Hindlimb muscle (tissue), 1 donor: ENCODE measurements at places on chromosomes 4 and X.

DNA sequence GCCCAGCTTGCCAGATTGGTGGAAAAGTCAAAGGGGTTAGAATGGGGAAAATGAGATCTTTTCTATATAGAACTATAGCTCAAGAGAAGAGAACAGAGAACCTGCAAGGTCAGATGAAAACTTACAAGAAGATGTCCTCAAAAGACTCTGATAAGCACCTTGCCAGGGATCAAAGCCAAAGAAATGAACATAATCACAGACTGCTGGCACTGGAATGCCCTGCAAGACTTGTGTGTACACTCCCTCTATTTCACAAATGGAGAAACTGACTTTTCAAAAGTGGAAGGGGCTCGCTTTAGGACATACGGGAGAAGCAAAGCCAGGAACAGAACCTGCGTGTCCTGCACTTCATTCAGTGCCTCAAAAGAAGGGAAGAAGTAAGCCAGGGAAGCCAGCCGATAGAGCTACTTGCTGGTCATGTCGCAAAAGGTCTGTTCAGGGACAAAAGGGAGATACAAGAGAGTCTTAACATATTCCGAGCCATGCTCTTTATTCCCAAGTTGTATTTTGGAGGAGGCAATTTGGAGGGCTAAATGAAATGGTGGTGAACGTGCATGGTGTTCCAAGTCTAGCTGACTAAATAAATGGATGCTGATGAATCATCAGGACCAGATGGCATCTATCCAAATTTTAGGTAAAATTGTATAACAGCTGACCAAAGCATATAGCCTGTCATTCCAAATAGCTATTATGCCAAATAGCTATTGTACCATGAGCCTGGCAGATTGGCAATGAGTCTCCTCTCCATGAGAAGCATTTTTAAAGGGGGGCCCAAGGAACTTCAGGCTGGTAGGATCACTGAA lies 175.6 kb upstream of the GPC4 start:
- no peak for DNase-seq

DNA sequence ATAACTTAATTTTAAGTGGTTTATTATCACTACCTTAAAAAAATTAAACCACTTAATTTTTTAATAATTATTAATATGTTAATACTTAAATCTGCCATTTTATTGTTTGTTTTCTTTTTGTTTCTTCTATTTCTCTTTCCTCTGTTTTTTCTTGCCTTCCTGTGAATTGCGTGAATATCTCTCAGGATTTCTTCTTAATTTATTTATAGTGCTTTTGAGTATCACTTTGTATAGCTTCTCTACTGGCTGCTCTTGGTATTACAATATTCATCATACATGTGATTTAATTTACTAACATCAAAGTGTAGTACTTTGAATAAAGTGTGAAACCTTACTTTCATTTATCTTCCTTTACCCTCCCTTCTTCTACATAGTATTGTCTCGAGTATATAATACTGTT lies 349.5 kb upstream of the CPXCR1 start:
- no peak for DNase-seq

- DNase-seq: no peak
Observed at GRCh38 chr4:88143504-88143903, 14.9 kb downstream of the ABCG2 start.

DNA sequence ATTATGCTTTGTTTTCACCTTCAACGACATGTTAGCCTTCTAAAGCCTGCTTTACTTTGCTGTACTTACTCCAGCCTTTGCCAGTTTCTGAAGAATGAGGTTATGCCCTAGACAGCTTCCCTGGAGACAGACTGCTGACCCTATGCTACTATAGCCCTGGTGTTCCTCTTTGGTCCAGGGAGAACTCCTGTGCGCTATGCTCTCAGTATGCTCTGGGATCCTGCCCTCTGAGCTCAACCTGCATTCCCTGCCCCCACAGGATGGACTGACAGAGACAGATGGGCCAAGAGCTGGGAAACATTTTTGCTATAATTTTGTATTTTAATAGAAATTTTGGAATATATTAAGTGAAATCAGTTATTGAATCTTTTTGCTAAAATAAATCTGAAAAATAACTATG lies 425.9 kb downstream of the TMA16 start:
- DNase-seq: no peak

GRCh38 chr4:163191999-163192398 lies 25.3 kb upstream of the NAF1 start:
- no peak for DNase-seq

GRCh38 chrX:74422576-74423288 lies 1.4 kb downstream of the SLC16A2 start:
- DNase-seq: peak; percentile 37

DNA sequence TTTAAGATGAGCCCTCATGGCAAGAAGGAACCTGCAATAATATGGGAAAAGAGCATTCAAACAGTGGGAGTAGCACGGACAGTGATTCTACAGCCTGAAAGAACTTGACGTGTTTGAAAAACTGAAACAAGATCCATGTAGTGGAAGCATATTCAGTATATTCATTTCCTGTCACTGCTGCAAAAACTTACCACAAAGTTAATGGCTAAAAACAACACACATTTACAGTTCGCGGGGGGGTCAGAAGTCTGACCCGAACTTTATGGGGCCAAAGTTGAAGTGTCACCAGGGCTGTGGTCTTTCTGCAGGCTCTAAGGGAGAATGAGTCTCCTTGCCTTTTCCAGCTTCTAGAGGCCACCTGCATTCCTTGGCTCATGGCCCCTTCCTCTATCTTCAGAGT lies 52.6 kb upstream of the ARX start:
- no peak for DNase-seq

- no peak for DNase-seq
Observed at GRCh38 chr4:96894621-96895020, 1054.7 kb downstream of the PDHA2 start.

DNA sequence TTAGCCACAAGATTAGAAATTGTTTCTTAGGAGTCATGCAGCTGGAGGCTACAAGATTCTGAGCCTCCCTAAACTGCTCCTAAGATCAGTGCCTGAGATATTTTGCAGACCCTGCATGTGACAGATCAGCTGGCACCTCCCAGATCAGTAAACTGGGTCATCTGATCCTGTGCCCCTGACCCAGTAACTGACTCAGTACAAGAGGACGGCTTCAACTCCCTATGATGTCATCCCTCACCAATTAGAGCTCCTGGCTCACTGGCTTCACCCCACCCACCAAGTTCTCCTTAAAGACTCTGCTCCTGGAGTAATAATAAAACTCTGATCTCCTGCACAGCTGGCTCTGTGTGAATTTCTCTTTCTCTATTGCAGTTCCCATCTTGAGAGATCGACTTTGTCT lies 45.4 kb upstream of the PNPLA4 start:
- no peak for DNase-seq

GRCh38 chr4:139367421-139368090 lies 65.3 kb upstream of the NDUFC1 start:
- DNase-seq: no peak

DNA sequence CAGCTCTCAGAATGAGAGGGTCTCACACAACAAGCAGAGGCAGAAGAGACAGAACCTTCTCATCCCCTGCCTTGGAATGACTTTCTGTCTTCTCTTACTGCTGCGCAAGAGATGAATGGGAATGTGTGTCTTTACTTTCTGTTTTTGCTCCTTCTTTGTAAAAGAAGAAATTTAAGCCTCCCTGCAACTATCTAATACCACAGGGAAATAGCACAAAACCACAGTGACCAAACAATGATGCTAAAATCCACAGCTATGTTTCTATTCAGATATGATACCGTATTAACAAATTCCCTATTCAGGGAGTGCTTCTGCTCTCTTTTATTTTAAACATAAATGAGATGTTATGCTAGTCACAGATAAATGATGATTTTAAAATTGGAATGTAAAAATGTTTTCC lies 173.8 kb upstream of the RAI2 start:
- DNase-seq: no peak

- DNase-seq: no peak
Observed at GRCh38 chr4:14293582-14293981, 666.1 kb upstream of the BOD1L1 start.

- DNase-seq: peak; percentile 31
Observed at GRCh38 chr4:185504098-185505047, 30.9 kb downstream of the PDLIM3 start.

GRCh38 chr4:145289403-145290076 lies 109.2 kb upstream of the OTUD4 start:
- DNase-seq: no peak

DNA sequence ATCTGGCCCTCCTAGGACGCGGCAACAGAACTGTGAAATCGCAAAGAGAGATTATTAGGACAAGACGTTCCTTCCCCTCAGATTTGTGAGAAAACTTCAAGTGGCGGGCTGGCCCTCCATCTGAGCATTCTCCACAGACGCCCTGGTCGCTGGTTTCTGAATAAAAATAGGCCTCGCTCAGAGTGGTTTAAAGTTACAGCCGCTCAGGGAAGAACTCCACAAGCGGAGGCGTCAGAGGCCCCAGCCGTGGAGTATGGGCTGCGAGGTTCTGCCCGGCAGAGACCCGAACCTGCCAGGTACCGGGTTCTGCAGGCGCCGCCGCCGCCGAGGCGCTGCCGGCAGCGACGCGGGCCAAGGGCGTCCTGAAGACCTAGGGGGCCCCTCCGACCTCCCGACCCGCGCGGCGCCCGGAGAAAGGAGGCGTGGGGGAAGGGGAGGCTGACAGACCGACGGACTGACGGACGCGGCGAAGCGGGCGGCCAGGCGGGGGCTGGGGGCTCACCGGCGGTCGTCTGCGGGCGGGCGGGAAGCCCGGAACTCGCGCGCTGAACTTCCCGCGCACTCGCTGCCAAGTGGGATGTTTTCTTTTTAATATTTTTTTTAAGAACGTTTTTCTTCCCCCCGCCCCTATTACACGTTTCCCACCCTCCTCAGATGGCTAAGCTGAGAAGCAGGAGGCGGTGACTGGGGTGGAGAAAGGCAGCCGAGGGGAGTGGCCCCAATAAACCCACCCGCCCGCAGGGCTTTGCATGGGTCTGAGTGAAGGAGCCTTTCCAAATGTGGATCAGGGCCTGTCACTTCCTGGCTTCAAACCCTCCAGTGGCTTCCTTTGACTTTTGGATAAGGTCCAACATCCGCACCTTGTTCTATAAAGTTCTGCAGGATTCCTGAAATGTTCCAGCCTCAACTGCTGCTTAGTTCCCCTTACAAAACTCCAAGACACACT lies at the start of gene PABPC4L:
Gene PABPC4L (minus strand): TSS at position 574 of the 946 bp plus-strand sequence. CDS start 770 bp downstream, outside the sequence.
- DNase-seq: peak; percentile 85

DNA sequence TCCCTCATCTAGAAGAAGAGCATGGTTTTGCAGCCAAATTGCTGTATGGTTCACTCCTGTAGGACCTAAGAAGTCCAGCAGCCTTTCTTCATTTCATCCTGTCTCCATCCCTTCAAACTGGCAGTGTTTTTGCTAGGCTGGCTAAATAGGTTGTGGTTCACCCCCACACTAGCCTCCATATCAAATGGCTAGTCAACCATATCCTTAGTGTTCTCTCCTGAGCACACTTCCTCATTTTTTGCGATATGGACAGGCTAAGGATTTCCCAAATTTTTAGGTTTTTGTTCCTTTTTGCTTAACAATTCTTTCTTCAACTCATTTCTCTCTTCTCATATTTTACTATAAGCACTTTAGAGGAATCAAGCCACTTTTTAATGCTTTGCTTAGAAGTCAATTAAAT lies 98.8 kb upstream of the NOCT start:
- DNase-seq: no peak

DNA sequence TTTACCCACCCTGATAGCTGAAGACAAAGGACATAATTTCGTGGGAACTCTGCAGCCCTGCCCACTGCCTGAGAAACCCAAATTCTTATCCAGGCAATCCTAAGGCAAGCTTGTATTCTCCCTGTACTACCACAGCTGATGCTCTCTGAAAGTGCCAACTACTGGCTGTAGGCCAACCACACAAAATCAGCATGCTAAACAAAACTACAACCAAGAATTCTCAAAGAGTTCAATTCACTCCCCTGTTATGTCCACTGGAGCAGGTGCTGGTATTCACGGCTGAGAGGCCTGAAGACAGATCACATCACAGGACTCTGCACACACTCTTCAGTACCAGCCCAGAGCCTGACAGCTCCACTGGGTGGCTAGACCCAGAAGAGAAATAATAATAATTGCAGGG lies 375.9 kb upstream of the NDST4 start:
- DNase-seq: no peak

DNA sequence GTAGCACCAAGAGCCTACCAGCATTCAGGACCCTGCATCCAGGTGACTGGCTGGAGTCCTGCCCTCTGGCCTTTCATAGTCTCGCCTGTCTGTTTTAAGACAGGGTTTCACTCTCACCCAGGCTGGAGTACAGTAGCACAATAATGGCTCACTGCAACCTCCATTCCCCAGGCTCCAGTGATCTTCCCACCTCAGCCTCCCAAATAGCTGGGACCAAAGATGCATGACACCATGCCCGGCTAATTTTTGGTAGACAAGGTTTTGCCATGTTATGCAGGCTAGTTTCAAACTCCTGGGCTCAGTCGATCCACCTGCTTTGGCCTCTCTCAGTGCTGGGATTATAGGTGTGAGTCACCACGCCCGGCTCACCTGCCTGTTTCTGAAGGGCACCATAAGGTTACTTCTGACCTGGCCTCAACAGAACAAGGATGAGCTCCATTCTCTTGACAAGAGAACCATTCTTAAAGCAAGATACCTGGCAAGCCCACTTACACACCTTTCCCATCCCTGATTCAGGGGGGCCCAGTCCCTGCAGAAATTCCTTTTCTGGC lies 6.7 kb downstream of the RPS4X start:
- no peak for DNase-seq

DNA sequence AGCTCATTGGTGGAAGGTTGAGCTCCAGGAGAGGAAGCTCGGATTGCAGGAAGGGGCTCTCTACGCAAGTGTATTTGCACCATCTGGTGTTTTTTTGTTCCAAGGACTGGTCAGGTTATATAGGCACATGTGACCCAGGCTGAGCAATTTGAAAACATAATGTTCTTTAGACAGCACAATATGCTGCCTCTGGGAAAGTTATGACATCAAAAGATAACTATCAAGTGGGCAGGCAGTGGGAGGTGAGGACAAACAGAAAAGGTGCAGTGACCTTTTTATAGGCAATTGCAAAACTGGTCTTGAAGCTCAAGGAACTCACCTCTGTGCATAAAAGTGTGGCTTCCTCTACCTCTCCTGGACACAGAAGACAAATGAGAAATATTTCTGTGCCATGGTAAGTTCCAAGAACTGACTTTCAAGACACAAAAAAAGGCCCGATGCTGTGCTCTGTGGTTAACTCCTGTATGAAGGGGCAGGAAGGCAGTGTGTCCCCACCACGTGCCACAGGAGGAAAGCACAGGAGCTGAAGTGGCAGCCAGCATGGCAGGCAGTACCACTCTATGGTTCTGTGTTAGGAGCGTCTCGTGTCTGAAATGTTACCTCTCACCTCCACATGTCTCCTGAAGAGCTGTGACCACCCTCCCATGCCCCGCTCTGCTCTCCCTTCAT lies 128.6 kb downstream of the SHROOM3 start:
- DNase-seq: no peak

DNA sequence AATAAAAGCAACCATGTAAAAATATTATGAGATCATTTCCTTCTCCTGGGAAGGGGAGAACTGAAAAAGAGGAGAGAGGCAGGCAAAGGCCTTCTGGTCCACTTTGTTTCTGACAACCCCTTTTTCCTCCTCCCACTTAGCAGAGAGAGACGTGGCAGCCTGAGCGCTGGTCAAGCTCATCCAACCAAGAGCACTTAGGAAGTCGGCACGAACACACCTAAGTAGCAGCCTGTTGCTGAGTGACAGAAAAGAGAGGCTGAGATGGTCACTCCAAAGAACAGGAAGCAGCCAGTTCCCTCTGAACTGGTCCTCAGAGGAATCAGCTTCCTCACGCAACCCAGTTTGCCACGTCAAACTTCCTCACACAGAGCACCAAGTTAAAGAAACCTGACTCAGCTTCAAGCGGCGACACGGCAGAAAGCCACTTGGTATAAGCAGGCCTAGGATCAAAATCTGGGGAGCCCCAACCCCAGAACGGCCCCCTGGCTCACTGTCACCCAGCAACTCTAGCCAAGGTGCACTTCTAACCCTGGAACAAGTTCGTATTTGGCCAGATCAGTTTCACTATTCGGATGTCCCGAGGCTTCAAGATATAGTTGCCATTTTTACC lies 861 bp downstream of the SEC24D start:
- DNase-seq: peak; percentile 86
